ENCODE measurements at places on chromosomes 11 and 22.

- DNase-seq, result no peak
These were observed 49.8 kb upstream of the PRDM11 start for GRCh38 chr11:45096636-45097035.

- peak; percentile 17 for DNase-seq
These were observed 606 bp downstream of the RASSF7 start for GRCh38 chr11:561148-562003.

- no peak for DNase-seq
These were observed 646 bp upstream of the PATZ1 start for GRCh38 chr22:31346733-31347250.

DNA sequence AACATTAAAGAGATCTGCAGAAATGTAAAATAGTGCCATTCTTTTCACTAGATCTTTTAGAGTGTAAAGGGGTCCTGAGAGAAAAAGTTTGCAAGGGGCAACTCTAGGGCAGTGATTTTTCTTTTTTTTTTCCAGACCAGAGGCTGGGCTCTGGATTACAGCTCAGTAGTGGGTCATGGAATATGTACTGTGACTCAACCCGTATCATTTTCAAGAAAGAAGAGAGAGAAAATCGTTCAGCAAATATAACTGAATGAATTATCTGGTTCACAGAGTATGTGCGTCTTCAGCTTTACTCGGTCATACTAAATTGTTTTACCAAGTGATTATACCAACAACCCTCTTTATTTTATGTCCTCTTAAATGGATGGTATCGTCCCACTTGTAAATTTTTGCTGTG is 3.8 kb downstream of the CEP57 start:
- DNase-seq, result no peak

- DNase-seq, result peak; percentile 76
These were observed 13.1 kb downstream of the ADM start for GRCh38 chr11:10317776-10318526.

DNA sequence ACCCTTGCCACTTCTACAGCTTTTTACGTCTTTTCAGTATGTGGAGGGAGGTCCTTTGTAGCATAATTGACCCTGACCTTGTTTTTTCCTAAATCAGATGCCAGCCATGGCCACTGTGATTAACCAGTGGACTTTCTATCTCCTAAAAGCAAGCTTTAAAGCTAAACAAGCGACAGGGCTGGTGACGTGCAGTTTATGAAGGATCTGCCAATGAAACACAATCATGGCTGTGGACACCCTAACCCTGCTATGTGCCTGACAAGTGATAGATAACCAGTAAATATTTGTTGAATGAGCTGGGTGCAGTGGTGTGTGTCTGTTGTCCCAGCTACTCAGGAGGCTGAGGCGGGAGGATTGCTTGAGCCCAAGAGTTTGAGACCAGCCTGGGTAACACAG is 64.2 kb downstream of the LIF start:
- DNase-seq, result no peak

GRCh38 chr22:49994361-49995040 is 18.1 kb downstream of the IL17REL start:
- DNase-seq, result no peak

GRCh38 chr11:34749666-34750659 is 129.1 kb downstream of the EHF start:
- no peak for DNase-seq

- DNase-seq, result no peak
These were observed 14.7 kb upstream of the TAB1 start for GRCh38 chr22:39384750-39385480.

DNA sequence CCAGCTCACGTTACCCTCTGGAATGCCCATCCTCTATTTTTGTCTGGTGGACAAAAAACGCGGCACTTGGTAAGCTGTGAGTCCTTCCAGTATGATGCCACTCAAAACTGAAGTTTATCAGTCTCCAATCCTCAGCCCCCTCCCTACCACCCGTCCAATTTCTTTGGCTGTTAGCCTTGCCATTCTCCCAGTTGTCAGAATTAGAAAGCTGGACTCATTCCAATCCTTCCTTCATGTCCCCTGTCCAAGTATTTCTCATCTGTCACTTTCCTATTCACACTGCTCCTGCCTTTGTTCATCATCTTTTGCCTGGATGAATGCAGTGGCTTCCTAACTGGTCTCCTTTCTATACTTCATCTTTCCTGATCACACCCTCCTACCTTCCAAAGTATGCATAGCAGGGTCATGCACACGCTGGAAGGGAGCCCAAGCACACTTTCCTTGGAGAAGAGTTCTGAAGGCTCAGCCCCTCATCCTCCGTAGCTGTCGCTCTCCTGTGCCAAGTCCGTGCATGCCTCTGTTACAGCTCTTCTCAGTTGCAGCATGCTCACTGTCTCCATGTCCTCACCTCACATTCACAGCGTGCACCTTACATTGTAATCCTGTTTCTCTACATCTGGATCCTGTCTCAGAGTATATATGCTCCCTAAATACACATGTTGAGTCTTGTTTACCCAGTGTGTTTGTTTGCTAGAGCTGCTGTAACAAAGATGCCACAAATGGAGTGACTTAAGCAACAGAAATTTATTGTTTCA is 19.4 kb downstream of the APLP2 start:
- no peak for DNase-seq

- DNase-seq, result no peak
These were observed 9.2 kb downstream of the MAPK1 start for GRCh38 chr22:21858025-21858764.

- no peak for DNase-seq
These were observed 52.0 kb upstream of the CLTCL1 start for GRCh38 chr22:19343470-19343869.

- no peak for DNase-seq
These were observed 6.8 kb downstream of the OMP start for GRCh38 chr11:77109236-77110019.

DNA sequence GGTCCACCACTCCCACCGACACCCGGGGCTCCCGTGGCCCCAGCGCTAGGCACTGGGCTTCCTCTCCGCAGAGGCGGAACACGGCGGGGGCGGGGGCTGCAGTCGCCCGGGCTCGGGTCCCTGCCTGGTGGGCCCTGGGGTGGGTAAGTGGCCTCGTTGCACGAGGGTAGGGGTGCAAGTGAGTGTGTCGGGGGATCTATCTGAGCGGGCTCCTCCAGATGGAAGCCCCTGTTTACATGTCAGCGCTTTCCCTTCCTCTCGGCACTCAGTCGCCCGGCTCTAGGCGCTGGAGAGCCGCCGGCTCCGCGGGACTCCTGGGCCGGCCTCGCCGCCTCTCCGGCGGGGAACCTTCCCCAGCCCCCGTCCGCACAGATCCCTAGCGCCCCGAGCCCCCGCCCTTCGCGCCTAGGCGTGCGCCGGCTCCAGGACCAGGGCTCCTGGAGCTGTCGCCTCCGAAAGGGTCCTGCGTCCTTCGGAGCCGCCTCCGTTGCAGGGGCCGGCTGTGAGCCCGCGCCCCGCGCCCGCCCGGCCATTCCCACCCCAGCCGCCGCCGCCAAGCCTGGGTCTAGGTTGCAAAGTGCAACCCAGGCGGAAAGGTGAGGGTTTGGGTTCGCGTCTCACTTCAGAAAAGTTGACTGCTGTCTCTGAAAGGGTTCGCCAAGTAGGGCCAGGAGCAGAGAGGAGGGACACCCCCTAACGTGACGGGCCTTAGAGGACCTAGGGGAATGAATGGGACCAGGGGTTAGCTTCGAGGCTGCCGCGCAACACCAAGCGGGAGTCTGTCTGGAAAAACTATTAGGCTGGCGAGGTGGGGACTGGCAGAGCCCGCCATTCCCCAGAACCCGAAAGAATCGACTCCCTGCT is 978 bp downstream of the FLI1 start:
- peak; percentile 34 for DNase-seq

DNA sequence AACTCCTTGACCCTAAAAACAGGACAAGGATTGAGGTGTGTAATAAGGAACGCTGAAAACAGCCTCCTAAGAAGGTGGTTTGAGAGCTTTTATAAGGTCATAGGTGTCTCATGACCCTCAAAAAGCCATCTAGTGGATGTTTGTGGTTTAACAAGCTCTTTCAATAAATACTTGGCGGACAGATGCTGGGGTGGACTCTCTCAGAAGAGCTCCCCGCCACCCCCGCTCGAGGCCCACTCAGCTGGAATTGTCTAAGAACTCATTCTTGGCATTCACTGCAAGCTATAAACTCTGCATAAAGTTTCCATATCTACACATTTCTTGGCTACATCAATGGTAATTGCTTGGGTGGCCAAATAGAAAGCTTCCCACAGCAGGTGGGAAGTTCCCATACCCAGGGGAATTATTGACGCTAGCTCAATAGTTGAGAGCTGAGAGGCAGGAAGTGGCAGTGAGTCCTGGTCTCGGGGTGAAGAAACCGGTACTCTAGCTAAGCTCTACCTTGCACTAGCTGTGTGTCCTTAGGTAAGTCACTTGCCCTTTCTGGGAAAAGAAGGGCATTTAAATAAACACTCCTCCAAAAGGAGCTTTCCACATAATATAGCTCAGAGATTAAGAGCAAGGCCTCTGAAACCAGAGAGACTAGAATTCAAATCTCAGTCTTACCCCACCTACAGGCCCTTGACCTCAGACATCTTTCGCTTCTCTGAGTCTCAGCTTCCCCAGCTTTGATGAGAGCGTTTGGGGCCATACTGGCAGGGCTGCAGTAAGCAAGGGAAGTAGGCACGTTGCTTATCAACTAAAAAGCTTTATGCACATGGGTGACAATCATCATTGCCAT is 6.4 kb downstream of the MS4A15 start:
- peak; percentile 23 for DNase-seq

DNA sequence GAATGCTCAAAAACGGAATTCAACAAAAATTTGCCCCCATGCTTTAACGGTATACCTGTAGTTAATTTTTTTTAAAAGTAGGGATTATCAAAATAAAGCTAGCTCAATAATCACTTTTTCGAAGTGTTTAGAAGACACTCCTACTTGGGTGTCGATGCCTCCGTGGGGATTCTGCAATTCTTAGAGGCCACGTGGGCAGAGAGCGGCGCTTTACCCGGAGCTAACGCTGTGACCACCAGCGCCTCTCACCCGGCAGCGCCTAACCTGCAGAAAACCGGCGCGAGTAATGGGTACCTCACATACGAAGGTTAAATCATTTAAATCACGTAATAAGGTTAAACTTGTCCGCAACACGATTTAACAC is 583 bp downstream of the TAF1D start:
- DNase-seq, result peak; percentile 66

DNA sequence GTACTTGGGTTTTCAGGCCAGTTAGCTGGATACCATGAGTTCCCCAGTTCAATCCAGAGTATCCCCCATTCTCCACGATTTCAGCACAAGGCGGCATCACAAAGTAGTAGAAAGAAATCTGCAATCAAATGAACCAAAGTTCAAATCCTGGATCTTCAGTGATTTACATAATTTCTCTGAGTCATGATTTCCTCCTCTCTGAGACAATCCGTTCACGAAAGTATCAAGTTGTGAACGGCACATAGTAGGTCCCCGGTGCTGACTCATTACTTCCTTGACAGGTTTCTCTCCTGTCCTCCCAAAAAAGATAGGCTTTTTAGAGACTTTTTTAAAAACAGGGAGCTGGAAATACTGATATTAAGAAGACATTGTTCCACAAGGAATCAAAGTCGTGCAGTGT is 69.1 kb upstream of the AKIP1 start:
- DNase-seq, result no peak

DNA sequence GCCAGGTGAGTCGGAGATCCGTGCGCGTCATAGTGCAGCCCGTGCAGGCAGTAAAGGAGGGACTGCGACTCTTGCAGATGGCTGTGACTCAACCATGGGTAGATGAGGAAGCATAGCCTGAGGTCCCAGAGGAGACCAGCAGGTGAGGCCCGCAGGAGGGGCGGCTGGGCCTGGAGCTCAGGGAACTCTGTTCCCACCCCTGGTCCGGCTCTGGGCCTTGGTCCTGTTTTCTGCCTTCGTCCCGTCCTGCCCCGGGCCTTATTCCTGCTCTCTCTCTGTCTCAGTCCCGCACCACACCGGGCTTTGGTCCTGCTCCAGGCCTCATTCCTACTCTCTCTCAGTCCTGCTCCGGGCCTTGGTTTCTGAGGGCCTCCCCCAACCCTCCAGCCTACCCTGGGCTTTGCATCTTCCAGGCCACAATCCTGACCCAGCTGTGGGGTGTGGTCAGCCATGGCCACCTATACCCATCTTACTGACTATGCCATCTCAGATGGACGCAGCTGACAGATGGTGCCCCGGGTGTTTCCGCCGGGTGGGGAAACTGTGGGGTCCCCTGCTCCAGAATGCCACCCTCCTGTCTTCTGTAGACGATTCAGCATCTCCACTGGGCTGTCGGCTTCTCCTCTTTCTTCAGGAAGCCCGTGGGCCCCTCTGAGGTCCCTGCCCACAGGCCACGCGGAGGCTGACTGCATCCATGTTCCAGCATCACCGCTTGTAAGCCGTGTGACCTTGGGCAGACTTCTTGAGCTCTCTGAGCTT is 1134.1 kb downstream of the BRD1 start:
- DNase-seq, result no peak

Measured in MM.1S (cell line).